Stimulated activated CD8-positive, alpha-beta memory T cell treated with anti-CD3 and anti-CD28 coated beads, Interleukin-2, amount 100 ng/mL, for 1 hour (primary cell): ENCODE measurements at places on chromosomes 1 and 21.

DNA sequence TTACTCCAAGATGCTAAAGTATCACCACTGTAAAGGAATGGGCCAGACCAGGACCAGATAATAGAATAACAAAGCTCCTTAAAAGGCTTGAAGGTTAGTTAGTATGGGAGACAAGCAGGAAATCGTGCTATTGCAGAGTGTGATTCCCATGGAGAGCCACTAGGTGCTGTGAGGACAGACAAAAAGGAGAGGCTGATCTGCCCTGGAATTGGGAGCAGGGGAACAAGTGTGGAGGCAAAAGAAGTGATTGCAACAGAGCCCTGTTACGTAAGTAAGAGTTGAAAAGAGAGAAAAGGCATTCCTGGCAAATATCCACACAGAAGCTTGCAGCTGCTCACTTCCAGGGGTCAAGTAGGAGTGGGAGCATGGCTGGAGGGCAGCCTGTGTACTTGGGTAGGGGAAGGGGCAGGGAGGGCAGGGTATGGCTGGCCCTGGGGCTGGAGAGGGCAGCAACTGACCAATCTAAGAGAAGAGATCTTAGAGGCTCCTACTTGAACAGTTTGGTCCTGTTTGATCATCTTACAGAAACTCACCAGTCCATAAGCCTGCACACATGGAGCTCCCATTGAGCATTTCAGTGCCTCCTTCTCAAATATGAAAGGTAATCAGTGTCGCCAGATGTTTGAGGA is 207.7 kb upstream of the GJB5 start:
- DNase-seq = no peak

DNA sequence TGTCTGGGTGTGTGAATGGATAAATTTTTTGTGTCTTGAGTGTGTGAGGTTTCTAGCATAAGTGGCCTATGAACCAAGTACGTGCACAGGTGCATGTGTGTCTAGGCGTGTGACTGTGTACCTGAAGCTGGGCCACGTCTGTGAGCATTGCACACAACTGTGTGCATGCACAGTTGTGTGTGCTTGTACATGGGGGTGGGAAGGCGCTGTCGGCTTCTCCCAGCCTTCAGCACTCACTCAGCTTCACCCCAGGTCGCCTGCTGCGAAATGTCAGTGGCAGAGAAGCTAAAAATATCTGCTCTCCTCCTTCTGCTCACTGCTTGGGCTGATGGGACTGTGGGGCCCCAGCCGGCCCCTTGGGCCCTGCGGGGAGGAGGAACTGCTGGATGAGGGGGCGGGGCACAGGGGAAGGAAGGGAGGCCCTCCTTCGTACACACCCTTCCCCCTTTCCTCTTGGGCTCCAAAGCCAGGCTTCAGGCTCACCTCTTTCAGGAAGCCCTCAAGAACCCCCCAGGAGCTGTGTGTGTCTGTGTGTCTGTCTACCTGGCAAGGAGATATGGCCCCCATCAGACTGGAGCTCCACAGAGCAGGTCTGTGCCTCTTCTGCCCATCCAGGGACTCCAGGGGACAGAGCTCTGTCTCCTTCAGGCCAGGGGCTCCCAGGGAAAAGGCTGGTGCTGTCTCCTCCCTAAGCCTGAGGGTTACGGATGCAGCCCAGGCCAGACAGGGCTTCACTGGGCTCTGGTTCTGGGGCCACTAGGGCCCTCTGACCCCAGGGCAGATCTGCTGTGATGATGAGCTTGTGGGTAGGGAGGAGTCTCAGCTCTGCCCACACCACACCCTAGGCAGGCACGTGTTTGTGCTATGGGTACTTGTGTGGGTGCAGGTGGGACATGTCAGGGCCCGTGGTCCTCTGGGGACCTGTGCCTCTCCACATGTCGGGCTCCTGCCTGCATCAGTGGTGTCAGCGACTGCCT is 35.6 kb upstream of the WASF2 start:
- DNase-seq = no peak

DNA sequence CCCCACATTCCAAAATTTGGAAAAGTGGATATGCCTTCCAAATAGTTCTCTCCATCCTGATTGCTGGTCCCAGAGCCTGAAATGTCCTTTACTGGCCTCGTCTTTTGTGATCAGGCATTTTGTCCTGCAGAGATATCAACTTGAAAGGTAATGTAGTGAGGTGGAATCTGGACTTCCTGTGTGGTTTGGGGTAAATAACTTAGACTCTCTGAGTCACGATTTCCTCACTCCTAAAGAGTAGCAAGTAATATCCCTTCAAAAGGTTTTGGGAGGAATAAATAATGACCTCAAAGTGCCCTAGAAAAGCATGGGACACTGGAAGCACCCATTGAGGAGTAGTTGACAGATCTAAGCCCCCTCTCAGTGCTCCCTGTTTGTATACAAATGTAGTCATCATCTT is 426.6 kb downstream of the OMA1 start:
- no peak for DNase-seq

GRCh38 chr1:226891346-226891745 is 20.9 kb downstream of the PSEN2 start:
- DNase-seq = no peak

DNA sequence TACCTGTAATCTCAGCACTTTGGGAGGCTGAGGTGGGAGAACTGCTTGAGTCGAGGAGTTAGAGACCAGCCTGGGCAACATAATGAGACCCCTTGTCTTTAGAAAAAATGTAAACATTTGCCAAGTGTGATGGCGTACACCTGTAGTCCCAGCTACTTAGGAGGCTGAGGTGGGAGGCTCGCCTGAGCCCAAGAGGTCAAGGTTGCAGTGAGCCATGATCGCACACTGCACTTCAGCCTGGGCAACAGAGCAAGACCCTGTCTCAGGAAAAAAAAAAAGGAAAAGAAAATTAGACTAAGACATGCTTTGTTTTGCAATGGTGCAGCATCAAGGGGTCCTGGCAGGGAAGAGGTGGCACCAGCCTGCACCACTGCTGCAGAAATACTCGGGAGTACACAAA is 16.8 kb upstream of the GPR157 start:
- no peak for DNase-seq

GRCh38 chr1:37731312-37732019 is 33.5 kb downstream of the EPHA10 start:
- DNase-seq = no peak

DNA sequence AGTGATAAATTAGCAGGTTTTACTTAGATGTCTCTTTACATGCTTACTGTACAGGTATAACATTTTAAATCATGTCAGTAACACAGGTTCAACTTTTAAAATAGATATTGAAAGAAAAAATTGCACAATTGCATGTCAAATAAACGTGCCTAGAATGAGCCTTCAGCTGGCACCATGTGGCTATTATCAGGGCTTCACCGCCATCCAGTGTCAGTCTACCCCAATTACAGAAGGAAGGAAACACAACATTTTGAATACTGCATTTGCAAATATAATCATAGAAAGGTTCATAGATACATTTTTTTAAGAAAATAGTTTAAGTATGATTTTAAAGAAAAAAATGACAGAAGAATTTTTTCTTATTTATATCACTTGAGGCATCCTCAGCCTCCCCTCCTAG is 47.5 kb upstream of the SERTAD4 start:
- DNase-seq = no peak

DNA sequence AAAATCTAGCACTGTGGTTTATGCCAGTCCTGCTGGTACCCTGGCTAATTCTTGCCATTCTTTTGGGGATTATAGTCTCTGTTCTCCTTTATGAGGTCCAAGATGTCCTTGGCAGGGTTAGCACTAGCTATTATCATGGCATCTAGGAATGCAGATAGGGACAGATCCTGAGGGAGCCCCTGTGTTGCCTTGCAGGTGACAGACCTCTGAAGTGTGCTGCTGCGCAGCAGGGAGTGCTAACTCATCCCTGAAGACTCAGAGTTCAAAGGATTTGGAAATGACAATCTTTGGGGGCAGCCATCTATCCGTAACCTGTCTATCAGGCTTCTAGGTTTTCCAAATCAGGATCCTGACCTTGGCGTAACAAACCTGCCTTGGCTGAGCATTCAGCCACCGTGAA is 16.3 kb downstream of the ZFYVE9 start:
- DNase-seq = no peak

- no peak for DNase-seq
Measured at GRCh38 chr1:30778154-30778978, 20.8 kb upstream of the LAPTM5 start.

GRCh38 chr1:180080439-180080838 is 74.2 kb upstream of the QSOX1 start:
- DNase-seq = no peak

- DNase-seq = no peak
Measured at GRCh38 chr1:64019818-64020217, 183.6 kb upstream of the UBE2U start.

GRCh38 chr1:2952371-2952770 is 68.9 kb upstream of the ACTRT2 start:
- no peak for DNase-seq

GRCh38 chr1:19182223-19182622 is 27.8 kb downstream of the UBR4 start:
- DNase-seq = no peak

DNA sequence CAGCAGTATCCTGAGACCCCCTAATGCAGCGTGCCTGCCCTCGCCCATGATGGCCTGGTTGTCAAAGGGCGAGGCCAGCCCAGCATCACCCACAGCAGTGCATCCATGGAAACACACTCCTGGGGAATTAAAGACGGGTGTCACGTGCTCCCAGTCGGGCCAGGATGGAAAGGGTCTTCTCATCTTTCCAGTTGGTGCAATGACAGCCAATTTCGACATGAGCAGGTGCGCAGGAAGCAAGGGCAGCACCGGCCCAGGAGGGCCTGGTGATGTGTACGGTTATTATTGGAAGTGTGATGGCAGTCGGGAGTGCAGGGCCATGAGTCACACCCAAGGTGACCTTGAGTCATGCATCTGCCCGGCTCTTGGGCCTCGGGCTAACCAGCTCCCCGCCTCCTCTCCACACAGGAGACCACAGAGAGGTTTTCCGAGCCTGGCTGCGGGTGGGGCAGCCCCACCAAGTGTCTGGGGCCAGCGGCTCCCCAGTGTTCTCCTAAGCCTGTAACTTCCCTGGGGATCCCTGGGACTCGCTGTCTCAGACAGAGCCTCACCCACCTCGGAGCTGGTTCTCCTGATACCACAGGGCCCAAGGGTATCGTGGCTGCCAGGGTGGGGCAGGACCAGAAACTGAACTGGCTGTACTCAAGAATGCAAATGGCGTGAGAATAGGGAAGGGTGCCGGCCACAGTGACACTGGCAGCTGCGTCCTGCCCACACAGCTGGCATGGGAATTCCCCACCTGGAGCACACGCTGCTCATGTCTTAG is 119.8 kb downstream of the SIK1 start:
- DNase-seq = no peak

- no peak for DNase-seq
Measured at GRCh38 chr1:226731257-226731893, 7.7 kb downstream of the ITPKB start.

DNA sequence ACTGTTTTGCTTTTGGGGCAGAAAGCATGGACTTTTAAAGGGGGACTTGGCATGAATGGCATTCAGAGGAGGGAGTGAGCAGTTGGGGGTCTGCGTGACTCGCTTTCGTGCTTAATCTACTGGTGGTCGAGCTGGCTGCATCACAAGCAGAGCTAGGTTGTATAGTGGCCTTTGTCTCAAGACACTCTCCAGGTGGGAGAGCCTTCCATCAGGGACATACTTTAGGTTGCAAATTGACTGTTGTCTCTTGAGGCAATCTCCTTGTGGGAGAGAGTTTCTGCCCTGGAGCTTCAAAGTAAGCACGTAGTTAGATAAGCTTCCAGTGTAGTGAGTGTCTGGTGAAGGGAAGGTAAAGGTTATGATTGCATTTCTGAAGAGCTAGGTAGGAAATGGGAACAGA is 93.9 kb downstream of the C1orf21 start:
- DNase-seq = no peak

DNA sequence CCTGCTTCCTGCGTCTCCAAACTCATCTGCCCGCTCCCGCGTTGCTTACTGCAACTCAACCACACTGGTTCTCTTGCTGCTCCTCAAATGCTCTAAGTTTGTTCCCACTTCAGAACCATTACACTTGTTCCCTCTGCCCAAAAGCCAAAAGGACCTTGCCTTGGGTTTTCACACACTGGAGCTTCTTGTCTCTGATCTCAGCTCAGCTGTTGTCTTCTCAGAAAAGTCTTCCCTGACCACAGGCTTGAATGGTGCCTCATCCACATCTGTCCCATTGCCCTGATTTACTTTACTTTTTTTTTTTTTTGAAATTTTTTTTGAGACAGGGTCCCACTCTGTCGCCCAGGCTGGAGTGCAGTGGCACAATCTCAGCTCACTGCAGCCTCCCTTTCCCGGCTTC is 44.3 kb upstream of the SYT14 start:
- DNase-seq = no peak

DNA sequence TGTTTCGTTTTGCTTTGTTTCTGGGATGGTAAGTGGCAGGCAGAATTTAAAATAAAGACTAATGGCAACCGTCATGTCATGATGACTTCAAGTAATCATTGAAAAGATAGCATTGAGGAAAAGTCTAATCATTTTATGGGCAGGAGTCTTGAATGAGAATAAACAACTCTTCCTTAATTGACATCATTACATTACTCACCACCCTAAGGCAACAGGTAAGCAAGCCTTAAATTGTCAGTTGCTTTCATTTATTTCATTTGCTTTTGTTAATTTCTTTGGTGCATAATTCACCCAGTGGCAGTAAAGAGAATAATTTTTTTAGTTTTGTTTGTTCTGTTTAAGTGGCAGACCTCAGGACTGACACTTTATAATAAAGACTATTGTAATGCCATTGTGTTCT is 669.0 kb downstream of the RWDD3 start:
- DNase-seq = no peak

DNA sequence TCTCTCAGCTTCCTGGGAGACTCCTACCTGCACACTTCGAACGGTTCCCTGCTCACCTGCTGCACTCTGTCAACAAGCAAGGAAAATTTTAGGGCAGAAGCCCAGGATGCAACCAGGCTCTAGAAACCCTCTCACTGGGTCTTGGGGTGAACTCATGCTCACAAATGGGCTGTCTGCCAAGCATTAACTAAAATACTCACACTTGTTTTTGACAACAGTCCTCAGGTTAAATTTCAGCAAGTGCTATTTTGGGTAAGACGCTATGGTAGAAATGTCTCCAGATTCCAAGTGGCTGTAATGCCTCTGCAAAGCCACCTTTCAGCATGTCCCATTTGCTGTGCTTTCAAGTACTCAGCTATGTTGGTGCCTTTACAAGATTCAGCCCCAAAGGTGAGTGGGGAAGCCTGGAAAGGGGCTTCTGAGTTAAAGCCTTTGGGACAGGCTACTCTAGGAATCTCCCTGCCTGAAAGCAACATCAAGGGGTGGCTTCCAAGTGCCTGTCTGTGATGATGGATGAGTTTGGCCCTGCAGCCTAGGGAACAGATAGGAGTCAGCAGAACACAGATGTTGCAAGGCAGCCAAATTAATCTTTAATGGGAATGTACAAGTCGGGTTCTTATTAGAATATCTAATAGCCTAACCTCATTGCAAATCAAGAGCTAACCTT is 211.9 kb upstream of the SPAG17 start:
- DNase-seq = no peak

- no peak for DNase-seq
Measured at GRCh38 chr1:11072216-11072917, 12.5 kb upstream of the SRM start.

GRCh38 chr1:218983848-218984247 is 189.8 kb upstream of the LYPLAL1 start:
- no peak for DNase-seq

GRCh38 chr1:27600498-27601175 is 3.3 kb downstream of the AHDC1 start:
- no peak for DNase-seq
